Bladder microvascular endothelial cell (primary cell): ENCODE measurements at places on chromosomes 7 and 10. TPM values are rescaled to one million over a fixed set of nuclear protein-coding genes. Genes with fewer than 3 reads are reported as not detected.

The ANKRD26 gene
- 4.2 and 9.1 TPM in 2 replicates for total RNA-seq

The CALHM3 gene
- total RNA-seq = not detected in 2 replicates

The ZNF487 gene
- total RNA-seq = 2.1 and 2.5 TPM in 2 replicates

The FLNC gene
- total RNA-seq = 69.6 and 348 TPM in 2 replicates

The OR2A42 gene
- not detected in 2 replicates for total RNA-seq

The BICC1 gene
- 0.13 and 0.16 TPM in 2 replicates for total RNA-seq

The DGKI gene
- total RNA-seq = 0.65 and 4.2 TPM in 2 replicates

The SEMA3E gene
- 0.32 and 1.7 TPM in 2 replicates for total RNA-seq

The ASZ1 gene
- not detected in 2 replicates for total RNA-seq

The ADCY1 gene
- total RNA-seq = under 0.01 and 0.13 TPM in 2 replicates

The PAPSS2 gene
- 37.2 and 104 TPM in 2 replicates for total RNA-seq

The LIPM gene
- not detected in 2 replicates for total RNA-seq

The FAM25C gene
- not detected in 2 replicates for total RNA-seq

The MKRN1 gene
- total RNA-seq = 38.4 and 64.2 TPM in 2 replicates

The COL13A1 gene
- 3.1 and 9.0 TPM in 2 replicates for total RNA-seq

The CAMK2B gene
- under 0.01 and 0.57 TPM in 2 replicates for total RNA-seq

The ZNF853 gene
- 0.16 and 1.9 TPM in 2 replicates for total RNA-seq

The BUB3 gene
- 181 and 232 TPM in 2 replicates for total RNA-seq

The POU6F2 gene
- total RNA-seq = not detected in 2 replicates

The C10orf71 gene
- total RNA-seq = not detected in 2 replicates

The ZNF503 gene
- 0.32 and 0.57 TPM in 2 replicates for total RNA-seq

The IGF2BP3 gene
- total RNA-seq = 13.1 and 15.0 TPM in 2 replicates

The BUD23 gene
- total RNA-seq = 32.9 and 36.8 TPM in 2 replicates
